ENCODE measurements at places on chromosomes 16 and 17. TPM values are rescaled to one million over a fixed set of nuclear protein-coding genes. Genes with fewer than 3 reads are reported as not detected.

NPIPA3 gene
- total RNA-seq: 0.41 TPM

VMO1 gene
- 1.2 TPM for total RNA-seq

P2RX1 gene
- not detected for total RNA-seq

NPIPB8 gene
- not detected for total RNA-seq

EMP2 gene
- 2.4 TPM for total RNA-seq

CDH11 gene
- 313 TPM for total RNA-seq

KRT32 gene
- not detected for total RNA-seq

CD300H gene
- total RNA-seq: not detected

RAPGEFL1 gene
- total RNA-seq: 12.6 TPM

BORCS6 gene
- 7.7 TPM for total RNA-seq

WNT3 gene
- 6.1 TPM for total RNA-seq

MAF gene
- 15.9 TPM for total RNA-seq

GJD3 gene
- total RNA-seq: not detected

GPRC5B gene
- 35.1 TPM for total RNA-seq

ALDOC gene
- total RNA-seq: 56.7 TPM

WFDC1 gene
- total RNA-seq: 0.82 TPM

KAT2A gene
- total RNA-seq: 10.2 TPM

PLXDC1 gene
- 9.8 TPM for total RNA-seq

EVPL gene
- total RNA-seq: not detected

LIMD2 gene
- 19.2 TPM for total RNA-seq

HBA2 gene
- total RNA-seq: 823 TPM

PCTP gene
- 4.9 TPM for total RNA-seq

TPSD1 gene
- not detected for total RNA-seq

SLFN11 gene
- 2.9 TPM for total RNA-seq

NXN gene
- total RNA-seq: 18.3 TPM

YBX2 gene
- 1.2 TPM for total RNA-seq

STX8 gene
- 63.6 TPM for total RNA-seq

KRT28 gene
- total RNA-seq: not detected

GOT2 gene
- 33.8 TPM for total RNA-seq

KRT12 gene
- total RNA-seq: not detected

SLC6A4 gene
- total RNA-seq: 1.2 TPM

SOX8 gene
- 22.8 TPM for total RNA-seq
